NCI-H2171 (cell line): ENCODE measurements at places on chromosomes 11 and 22.

DNA sequence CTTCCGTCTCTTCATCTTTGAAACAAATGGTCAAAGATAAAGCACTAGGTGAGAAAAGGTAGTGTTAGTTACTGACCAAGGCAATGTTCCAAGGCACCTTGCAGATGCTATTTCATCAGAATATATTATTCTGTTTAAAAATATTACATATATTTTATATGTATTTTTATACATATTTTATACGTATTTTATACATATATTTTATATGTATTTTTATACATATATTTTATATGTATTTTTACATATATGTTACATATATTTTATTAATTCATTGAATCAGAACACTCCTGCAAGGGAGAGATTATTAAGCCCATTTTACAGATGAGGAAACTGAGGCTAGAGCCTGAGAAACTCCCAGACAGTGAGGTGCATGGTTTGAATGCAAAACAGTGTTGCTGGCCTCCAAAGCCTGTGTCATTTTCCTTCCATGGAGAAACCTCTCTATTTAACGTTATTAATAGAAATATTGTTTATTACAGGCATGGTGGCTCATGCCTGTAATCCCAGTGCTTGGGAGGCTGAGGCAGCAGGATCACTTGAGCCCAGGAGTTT is 120.6 kb upstream of the CD82 start:
- no peak for DNase-seq

- DNase-seq, result peak; percentile 9
These were observed 104.5 kb upstream of the RAG2 start for GRCh38 chr11:36702330-36703054.

GRCh38 chr11:94583866-94584500 is 16.8 kb downstream of the PIWIL4 start:
- no peak for DNase-seq

DNA sequence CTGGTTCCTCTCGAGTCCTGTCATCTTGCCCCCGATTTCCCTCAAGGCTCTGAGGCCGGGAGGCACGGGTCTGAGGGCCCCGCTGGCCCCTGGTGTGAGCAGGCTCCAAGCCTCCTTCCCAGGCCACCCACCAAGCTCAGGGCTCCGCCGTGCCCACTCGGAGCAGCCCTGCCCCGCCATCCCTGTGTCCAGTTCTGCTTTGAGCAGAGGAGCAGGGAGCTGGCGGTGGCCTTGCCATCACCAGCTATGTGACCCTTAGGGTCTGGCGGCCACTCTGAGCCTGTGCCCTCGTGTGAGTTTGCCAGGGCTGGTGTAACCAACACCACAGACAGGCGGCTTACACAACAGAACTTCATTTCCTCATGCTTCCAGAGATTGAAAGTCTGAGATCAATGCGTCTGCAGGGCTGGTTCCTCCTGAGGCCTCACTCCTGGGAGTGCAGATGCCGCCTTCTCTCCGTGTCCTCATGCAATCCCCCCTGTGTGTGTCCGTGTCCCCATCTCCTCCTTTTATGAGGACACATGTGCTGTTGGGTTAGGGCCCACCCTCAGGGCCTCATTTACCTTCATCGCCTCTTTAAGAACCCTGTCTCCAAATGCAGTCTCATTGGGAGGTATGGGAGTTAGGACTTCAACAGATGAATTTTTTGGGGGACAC is 36.5 kb upstream of the CELSR1 start:
- no peak for DNase-seq

DNA sequence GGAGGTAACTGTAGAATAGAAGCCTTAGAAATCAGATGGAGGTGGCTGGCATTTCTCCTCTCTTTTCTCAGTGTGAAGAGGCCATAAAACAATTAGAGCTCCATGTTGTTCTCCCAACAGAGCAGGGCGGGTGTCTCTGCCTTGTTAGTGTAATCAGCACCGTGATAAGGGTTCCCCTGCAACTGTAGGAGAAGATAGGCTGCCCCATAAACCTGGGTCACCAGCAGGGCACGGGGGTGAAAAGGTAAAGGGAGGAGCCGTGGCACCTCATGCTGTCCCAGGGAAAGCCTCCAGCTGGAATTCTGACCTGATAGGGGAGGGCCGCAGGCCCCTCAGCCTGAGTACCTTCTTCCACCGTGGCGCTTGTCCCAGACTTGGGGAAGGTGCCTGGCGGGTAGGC is 68.7 kb downstream of the ISX start:
- no peak for DNase-seq

DNA sequence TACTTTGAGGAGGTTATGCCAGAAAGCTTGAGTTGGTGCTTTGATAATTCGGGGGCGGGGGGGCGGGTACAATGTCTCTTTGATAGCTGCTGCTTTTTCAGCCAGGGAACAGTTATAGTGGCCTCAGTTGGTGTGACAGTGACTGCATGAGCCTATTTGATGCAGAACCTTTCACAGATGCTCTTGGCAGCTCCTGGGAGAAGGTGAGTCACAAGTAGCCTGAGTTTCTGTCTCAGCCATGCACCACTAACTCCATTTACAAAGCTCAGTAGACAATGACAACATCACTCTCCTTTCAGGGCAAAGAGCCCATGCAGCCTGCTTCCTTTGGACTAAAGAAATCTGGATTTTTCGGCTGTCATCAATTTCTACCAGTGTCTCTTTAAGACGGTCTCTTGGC is 42.1 kb upstream of the SEZ6L start:
- no peak for DNase-seq

DNA sequence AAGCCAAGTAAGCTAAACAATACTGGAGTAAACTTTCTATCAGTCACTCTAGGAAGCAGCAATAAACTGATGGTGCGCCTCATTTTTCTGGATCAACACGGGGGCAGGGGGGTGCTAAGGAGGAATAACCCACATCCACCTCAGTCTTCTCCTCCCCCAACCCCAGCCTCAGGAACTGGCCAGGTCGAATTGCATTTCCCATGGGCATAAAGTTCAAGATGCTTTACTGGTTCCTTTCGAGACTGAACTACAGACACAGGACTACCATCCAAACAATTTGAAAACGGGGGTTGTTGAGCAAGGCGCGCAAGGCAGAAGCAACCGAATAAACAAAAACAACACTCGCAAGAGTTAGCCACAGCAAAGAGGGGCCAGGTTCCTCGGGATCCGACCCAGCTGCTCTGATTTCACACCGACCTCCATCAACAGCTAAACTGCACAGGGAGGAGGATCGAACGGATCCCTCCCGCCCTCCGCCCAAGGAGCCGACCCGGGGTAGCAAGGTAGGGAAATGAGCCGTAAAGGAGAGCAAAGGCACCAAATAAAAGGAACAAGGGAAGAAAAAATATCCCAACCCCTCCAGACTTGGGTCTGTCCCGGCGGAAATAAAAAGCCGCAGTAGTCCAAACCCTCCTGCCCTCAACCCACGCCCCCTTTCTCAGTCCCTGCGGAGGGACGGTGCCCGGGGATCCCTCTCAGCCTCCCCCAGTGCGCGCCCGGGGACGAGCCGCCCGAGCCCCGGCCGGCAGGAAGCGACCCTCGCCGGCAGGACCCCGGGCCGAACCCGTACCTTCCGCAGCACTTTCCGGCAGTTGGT is 801 bp downstream of the SESN3 start:
- peak; percentile 17 for DNase-seq

DNA sequence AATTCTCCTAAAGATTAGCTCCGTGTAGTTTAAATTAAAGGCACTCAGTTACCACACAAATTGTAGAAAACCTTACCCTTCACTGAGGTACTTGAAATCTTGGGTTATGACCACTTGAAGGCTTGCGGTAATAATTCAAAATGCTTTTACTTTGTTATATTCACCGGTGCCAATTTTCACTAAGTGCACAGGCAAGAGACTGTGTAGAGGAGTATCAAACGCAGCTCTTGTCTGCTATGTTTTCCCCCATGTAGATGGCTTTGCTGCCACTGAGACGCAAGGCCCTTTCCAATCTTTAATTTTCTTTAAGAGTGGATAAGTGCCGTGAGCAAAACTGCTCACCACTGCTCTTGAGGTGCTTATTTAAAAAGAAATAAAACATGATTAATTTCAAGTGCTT is 155.8 kb downstream of the CADM1 start:
- DNase-seq, result no peak

DNA sequence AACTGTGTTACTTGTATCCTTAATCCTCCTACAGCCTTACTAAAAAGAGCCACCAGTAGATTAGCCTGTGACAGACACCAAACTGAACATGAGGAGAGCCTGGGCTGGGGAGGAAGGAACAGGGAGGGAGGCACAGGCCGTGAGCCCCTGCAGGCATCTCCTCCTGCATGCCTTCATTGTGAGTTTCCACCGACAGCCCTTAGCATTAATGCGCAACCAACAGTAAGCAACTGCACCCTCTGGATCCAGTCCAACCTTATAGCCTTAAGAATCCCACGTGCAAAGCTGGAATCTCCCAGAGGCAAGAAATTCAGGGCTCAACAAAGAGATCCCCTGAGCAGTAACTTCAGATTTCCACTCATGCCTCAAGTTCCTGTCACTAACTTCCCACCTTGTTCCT is 84.6 kb downstream of the ETS1 start:
- DNase-seq, result no peak

GRCh38 chr11:119295178-119295577 is 21.8 kb downstream of the MCAM start:
- DNase-seq, result no peak

GRCh38 chr11:30811226-30811755 is 225.1 kb upstream of the MPPED2 start:
- DNase-seq, result no peak

- DNase-seq, result no peak
These were observed 12.7 kb downstream of the TTLL8 start for GRCh38 chr22:50045211-50046018.

DNA sequence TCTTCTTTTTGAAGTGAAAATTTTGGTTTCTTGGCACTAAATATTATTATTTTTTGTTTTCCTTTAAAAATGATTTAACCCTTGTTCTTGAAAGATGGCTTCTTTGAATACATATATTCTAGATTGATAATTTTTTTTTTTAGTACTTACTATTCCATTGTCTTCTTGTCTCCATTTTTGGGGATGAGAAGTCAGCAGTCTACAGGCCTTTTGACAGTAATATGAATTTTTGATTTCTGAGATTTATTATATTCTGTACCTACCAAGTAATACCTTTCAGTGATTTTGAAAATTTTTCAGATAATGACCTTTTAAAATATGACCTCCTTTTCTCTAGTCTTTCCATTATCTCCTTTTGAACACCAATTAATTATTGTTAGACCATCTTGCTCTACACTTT is 294.1 kb upstream of the LARGE1 start:
- DNase-seq, result no peak

GRCh38 chr11:66548041-66548440 is 1.3 kb downstream of the ACTN3 start:
- DNase-seq, result peak; percentile 72

DNA sequence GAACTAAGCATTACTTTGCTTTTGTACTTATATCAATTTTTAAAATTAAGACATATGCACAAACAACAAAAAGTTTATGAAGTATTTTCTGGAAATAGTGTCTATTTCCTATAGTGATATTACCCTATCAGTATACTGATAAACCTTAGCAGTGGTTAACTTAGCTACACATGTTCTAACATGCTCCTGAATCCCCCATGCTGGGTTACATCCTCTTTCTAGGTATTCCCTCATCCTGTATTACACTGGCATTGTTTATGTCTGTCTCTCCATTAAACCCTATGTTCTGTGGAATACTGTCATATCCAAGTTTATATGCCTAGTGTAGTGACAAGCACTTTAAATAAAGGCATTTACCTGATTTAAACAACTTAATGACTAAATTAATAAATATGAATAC is 1.8 kb upstream of the FAR1 start:
- DNase-seq, result no peak

DNA sequence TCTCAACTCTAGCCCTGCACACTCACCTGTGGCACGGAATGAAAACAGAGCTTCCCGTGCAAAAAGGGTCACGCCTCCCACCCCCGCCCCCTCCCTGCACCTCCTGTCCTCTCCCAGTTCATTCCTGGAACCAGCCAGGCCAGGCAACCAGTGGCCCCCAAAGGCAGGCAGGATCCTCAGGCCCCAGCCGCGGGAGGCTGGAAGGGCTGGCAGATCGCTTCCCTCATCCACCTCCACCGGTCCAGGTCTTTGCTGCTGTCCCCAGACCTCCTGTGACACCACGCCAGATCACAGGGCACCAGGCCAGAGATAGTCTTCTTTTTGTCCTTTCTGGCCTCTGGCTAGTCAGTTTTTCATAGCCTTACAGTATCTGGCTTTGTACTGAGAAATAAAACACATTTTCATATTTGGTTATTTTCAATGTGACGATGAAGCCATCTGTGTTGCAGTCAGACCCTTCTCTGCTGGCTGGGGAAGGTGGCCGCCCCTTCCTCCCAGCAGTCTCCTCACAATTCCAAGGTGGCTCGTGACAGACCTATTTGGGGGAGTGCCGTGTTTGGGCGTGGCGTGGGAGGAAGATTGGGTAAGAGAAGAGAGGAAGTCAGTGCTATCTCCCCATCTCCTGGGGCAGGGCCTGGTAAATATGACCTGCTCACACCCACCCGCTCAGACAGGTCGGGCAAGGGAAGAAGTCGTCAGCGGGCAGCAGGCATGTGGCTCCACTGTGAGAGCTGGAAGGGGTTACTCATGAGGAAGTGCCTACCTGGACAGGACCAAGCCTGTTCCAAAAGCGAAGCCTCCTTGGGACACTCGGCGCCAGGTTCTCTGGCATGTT is 9.1 kb downstream of the SSH3 start:
- DNase-seq, result no peak

- DNase-seq, result no peak
These were observed 45.7 kb upstream of the TUB start for GRCh38 chr11:8035200-8035855.

- DNase-seq, result no peak
These were observed 12.0 kb upstream of the ANO3 start for GRCh38 chr11:26319906-26320305.

DNA sequence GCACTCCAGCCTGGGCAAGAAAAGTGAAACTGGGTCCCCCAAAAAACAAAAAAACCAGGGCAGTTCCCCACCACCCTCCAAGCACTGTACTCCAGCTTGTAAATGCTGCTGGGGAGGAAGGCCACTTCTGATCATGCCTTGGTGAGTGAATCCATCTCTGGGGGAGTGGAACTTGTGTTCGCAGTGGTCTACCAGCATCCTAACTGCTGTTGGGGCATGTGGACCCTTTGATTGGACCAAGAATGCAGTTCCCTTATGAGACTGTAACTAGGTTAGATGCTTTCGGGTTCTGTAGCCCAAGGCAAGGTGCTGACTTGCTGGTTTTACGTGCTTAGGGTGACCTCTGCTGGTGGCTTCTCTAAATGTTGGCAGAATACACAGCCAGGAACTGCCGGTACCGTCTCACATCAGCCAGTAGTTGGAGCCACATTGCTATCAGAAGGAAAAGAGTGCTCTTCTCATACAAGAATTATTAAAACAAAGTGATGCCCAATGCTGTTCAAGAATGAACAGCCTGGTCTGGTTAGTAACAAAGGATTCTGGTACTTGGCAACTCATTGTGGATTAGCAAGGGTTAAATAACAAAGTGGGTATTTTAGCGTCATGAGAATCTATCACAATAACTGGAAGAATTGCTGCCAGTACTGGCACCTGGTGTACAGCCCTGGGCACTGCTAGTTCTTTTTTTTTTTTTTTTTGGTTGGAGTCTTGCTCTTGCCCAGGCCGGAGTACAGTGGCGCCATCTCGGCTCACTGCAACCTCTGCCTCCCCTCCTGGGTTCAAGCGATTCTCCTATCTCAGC is 13.0 kb downstream of the EIF1AD start:
- DNase-seq, result peak; percentile 87
